ENCODE measurements at places on chromosomes 3 and 15. TPM values are rescaled to one million over a fixed set of nuclear protein-coding genes. Genes with fewer than 3 reads are reported as not detected.

- no peak for DNase-seq
These were observed 74.2 kb upstream of the POU1F1 start for GRCh38 chr3:87350367-87351199.

DNA sequence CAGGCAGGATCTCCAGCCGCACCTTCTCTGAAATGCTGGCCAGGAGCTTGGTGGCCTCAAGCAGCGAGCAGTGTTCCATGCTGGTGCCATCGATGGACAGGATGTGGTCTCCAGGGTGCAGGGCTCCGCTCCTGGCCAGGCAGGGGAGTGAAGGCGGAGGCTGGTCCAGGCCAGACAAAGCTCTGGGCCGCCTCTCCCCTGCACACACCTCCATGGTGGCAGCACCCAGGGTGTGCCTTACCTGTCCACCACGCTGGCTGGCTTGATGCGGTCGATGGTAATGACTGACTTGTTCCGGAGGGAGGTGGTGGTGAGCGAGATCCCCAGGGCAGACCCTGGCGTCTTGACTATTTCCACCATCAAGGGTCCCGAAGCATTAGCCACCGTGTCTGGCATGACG, 20.0 kb downstream of the GRIP2 start:
- no peak for DNase-seq

DNA sequence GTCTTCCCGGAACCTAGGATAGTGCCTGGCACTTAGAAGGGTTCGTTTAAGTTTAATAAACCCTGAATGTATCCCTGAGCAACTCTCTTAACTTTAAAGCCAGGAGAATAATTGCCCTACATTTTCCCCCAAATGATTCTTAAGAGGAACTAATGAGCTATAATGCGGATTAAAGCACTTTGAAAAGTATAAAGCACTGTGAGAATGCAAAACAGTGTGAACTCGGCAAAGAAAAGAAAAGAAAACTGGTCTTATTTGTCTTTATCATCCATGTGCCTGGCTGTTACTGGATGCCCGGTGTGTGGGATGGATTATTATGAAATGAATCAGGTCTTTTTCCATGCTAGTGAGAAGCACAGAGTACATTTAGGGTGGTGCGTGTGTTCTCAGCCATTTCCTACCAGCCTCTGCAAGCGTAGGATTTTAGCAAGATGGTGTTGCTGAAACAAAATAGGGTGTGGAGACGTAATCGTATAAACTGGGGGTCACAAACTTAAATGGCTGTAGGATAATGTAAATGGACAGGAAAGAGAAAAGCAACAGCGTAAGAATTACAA, 983 bp downstream of the KBTBD12 start:
- no peak for DNase-seq

PML gene
- total RNA-seq = 32.3 TPM

GRCh38 chr3:141776376-141776775, 13.2 kb downstream of the GRK7 start:
- no peak for DNase-seq

DNA sequence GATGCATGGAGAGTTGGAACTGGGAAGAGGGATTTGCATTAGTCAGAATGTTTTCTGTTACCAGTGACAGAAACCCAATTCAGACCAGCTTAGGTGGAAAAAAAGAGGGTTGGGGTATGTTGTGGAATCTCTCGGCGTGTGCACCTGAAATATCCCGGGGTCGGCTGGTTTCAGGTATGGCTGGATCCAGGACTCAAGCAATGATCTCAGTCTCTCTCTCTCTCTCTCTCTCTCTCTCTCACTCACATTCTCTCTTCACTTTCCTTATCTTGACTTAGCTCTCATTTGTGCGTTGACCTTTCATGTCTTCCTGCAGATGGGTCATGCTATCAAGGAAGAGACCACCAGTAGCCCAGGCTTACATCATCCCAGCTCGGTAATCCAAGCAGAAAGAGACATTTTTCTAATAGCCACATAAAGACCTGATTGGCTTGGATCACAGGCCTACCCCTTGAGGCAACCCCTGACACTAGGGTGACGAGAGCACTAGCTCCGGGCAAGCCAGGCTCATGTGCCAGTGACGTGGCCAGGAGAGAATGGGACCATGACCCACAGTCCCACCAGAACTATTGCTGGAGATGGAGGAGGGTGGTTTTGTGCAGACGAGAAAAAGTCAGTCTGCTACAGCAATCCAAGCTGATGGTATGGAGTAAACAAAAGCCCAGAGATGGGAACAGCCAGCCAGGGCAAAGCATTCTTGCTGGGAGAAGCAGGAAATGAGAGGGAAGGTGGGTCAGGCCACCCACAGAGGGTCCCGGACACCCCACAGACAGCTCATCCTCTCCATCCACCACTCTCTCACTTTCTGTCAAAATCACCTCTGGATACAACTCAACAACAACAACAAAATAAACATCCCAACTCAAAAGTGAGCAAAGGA, 91.7 kb downstream of the CHSY1 start:
- no peak for DNase-seq

SI gene
- total RNA-seq = not detected

DNA sequence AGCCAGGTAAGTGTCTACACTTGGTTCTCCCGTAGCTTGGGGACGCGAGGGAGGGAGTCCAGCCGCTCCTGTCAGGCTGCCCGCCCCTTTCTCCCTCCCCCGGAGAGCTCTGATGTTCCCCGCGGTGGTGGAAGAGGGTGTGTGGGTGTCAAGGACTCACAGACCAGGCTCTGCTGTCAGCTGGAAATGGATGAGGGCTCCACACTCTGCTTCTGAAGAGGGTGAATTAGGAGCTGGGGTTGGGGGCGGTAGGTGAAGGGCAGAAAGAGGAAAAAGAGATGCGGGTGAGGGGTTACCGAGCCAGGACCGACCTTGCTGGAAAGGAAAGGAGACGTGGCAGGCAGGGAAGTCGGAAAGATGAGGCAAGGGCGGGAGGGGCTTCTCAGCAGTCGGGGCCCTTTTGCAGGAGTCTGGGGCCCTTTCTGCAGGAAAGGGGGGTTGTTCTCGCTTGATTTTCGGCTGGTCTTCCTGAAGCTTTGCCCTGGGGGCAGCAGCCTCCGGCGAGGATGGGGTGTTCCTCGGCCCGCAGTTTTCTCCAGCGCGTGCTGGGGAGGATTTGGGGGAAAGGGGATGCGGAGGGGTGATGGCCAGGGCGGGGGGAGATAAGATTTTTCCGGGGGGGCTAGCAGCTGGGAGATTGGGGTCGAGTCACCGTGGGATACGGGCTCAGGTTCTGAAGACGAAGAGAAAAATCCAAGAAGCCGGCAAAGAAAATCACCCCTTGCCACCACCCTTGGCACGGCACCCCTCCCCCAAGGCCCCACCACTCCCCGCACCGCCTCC, 602 bp upstream of the BAHD1 start:
- DNase-seq = peak; percentile 52

DNA sequence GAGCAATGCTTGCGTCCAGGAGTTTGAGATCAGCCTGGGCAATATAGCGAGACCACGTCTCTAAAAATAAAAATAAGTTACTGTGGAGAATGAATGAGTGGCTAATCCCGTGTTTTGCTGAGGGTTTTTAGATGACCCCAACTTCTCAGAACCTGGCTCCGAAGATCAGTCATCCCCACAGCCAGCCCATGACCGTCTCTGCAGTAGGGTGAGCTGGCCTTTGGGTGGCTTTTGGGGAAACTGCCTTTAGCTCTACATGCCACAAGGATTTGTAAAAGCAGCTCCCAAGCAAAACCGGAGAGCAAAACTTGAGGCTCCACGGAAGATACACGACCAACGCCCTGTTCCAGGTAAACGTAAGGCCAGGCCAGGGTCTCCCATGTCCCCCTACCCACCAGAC, 39.2 kb upstream of the TFRC start:
- DNase-seq = no peak

- no peak for DNase-seq
These were observed 46.9 kb downstream of the ARHGEF3 start for GRCh38 chr3:56754741-56755417.

GATM gene
- 180 TPM for total RNA-seq

DNA sequence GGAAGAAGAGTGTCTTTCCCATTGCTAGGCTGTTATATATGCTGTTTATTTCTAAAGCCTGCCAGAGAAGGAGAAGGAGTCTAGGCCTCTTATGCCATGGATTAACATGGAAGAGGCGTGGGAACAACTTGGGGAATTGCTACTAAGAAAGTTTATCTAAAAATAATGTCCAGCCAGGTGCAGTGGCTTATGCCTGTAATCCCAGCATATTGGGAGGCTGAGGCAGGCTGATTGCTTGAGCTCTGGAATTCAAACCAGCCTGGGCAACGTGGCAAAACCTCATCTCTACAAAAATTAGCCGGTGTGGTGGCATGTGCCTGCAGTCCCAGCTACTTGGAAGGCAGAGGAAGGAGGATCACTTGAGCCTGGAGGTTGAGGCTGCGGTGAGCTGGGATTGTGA, 51.7 kb upstream of the ARPP19 start:
- no peak for DNase-seq

- no peak for DNase-seq
These were observed 8.2 kb downstream of the GOLIM4 start for GRCh38 chr3:168087539-168087938.

- DNase-seq = no peak
These were observed 16.3 kb downstream of the ITGA11 start for GRCh38 chr15:68415501-68416157.

FBXW12 gene
- 1.1 TPM for total RNA-seq

- DNase-seq = no peak
These were observed at the start of gene HTR3D for GRCh38 chr3:184031187-184031792. Gene HTR3D, plus strand, starts transcription at chr3:184031742. Its CDS starts 0 bp downstream, at chr3:184031742.

DNA sequence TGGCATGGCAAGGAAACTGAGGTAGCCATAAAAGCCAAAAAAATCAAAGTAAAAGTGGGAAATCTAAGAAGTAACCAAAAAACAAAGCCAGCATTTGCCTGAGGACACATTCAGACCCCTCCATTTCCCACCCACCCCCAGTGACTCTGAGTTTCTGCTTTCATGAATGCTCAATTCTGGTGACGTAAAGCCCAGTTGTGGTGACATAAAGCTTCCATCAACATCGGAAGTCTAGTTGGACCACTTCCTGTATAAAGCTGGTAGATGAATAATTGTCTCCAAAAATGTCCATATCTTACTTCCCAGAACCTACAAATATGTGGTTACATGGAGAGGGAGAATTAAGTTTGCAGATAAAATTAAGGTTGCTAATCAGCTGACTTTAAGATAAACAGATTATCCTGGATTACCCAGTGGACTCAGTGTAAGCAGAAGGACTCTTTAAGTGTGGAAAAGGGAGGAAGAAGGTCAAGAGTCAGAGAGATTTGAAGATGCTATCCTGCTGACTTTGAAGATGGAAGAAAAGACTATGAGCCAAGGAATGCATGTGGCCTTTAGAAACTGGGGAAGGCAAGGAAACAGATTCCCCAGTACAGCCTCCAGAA, 62.0 kb upstream of the ST3GAL6 start:
- no peak for DNase-seq

DNA sequence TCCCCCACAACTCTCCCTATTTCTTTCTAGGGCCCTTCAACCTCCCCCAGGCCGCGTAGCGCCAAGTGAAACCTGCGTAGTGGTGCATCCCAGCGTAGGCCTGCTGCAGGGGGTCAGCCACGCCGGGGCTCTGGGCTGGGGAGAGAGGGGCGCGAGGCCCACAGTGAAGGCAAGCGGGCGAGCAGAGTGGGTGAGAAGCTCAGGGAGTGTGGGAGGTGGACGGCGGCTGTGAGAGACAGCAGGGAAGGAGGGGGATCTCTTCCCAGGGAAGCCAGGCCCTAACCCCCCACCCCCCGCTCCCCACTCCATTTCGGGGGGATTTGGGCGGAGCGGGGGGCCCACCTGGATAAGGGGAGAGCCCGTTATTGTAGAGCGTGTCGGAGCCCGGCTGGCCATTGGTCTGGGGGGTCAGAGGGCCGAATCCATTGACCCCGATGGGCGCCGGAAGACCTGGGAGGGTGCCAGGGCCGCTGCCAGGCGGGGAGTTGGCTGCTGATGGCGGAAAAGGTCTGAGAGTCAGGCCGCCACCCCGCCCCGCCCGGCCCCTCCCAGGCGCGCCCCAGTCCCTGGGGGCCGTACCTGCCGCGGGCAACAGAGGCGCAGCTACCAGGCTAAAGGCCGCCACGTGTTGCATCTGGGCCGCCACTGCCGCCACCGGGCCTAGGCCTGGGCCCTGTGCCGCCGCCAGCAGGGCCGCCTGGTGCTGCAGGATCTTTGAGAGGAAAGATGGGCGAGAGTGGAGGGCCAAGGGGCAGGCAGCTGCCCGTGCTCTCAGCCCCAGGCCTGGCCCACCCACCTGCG, 16.6 kb upstream of the PARP6 start:
- DNase-seq = no peak

- DNase-seq = no peak
These were observed 22.4 kb downstream of the FNDC3B start for GRCh38 chr3:172061724-172062184.

- no peak for DNase-seq
These were observed 56.5 kb upstream of the CNTN6 start for GRCh38 chr3:1036207-1036826.

DNA sequence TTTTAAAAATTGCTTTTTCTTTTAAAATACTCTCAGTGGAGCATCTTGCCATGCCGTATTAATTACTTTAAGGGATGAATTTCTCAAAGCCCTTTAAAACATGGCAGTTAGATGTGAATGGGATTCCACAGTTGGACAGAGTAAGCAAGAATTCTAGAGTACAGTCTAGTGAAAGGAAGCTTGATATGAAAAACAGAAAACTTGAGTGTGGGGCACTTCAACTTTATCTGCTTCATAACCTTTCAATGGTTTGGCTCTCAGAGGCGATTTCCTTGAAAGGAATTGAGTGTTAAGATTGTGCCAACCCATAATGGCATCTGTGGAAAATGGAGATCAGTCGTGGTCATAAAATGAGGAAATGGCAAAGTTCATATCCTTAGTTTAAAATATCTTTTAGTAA, 127.7 kb upstream of the SAMMSON start:
- DNase-seq = no peak

PRR20G gene
- total RNA-seq = not detected

DNA sequence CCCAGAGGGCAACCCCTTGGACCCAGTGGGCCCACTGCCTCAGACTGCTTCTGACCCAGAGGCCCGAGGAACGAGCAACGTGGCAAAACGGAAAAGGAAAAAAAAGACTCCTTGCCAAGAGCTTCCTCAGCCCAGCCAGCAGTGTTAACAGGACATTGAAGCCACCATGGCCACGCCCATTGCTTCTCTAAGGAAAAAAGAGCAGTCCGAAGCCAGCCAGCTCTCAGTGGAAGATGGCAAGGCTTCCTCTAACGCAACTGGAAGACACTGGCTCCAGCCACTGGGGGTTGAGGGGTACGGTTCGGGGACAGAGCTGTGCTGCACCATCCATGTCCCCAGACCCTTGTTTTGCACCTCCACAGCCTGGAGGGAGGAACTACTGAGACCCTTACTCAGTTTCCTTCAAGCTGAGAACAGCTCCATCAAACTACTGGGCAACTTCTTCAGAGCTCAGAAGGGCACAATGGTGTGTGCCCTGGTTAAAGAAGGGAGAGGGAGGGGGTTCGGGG, 10.7 kb downstream of the BMF start:
- no peak for DNase-seq
